ENCODE measurements at places on chromosomes 13 and 19. TPM values are rescaled to one million over a fixed set of nuclear protein-coding genes. Genes with fewer than 3 reads are reported as not detected.

FGF9 gene
- polyA plus RNA-seq, result 3.1 TPM

GRCh38 chr13:83914368-83914767 lies 32.1 kb upstream of the SLITRK1 start:
- no peak for DNase-seq

RNF225 gene
- not detected for polyA plus RNA-seq

- no peak for DNase-seq
These were observed 119.2 kb downstream of the GPC6 start for GRCh38 chr13:93345770-93346169.

DNA sequence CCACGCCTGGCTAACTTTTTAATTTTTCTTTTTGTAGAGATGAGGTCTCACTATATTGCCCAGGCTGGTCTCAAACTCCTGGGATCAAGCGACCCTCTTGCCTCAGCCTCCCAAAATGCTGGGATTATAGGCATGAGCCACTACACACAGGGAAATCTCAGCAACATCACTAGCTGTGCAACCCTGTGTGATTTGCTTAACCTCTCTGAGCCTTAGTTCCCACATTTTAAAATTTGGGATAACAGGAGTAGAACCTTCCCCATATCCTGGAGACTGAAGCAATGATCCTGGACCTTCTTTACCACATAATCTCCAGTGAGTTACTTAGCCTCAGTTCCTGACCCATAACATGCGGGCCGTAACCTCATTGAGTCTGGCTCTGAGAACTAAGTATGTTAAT lies 139.1 kb downstream of the IER2 start:
- no peak for DNase-seq

DNA sequence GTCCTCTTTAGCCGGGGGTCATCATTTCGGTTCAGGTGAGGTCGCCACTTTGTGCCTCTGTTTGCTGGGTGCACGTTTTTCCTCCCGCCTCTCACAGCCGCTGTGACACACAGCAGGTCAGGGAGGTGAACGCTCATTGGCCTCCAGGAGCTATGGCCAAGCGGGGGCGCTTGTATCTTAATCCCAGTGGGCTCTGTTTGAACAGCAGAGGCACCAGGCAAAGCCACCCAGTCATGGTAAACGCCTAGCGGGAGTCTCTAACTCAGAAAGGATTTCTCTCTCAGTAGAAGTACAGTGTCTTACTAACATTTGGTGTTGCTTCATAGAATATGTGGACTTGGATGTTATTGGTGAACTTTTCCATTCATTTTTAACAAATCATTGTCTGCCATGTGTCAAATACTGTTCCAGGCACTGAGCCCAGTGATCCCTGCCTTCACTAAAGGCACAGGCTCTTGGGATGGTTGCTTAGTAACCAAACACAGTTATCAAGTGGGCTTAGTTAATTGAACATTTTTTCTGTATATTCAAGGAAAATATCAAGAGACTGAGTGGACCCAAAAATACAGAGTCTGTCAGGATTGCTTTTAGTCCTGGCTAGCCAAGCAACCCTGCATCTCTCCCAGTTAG lies 186.7 kb downstream of the STK24 start:
- no peak for DNase-seq

CLIP3 gene
- polyA plus RNA-seq, result 5.2 TPM

GRCh38 chr13:30125422-30126073 lies 181.8 kb downstream of the KATNAL1 start:
- DNase-seq, result no peak

GRCh38 chr19:48354332-48354992 lies 9.3 kb downstream of the TMEM143 start:
- no peak for DNase-seq

- no peak for DNase-seq
These were observed 1888.8 kb upstream of the PCDH20 start for GRCh38 chr13:63304497-63304896.
